ENCODE measurements at places on chromosomes 7 and 10.

DNA sequence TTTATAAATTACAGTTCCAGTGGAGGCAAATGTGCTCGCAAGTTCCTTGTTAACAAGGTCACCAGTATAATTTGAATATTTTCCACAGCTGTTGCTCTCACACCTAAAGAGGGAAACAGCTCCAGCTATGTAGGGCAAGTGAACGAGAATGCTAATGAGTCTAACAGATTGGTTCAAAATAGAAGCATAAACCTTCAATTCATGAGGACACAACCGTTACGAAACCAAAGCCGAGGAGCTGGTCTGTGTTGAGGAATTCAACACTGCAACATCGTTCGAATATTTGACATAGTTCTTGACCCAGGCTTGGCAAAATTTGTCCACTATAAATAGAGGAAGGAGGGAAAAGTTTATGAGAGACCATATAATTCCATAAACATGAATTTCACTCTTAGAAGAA lies 161.3 kb downstream of the KLF6 start:
- no peak for DNase-seq

DNA sequence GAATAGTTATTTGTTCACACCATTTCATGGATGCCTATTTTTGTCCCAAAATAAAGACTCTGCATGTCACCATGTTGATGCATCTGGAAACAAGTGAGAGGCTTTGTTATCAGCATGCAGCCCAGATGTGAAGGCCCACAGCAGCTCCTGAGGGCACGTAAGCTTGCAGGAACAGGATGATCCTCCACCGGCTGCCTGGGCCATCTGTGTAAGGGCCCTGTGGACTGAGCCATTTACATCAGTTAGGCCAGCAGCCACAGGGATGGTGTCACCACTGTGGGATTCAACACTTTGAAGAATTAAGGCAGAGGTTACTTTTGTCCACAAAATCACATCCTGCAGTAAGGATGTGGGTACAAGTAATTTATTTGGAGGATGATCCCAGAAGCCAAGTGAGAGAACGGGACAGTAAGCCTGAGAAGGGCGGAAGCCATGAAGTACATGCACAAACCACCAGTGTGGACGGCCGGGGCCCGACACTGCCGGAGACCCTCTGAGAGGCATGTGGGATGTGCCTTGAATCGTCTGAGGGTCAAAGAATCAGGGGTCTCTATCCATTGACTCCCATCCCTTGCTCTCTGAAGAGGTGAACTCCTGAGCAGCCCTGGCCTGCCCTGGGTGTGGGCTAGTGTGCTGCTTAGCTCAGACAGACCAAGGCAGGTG lies 609.7 kb downstream of the DNAJB6 start:
- no peak for DNase-seq

DNA sequence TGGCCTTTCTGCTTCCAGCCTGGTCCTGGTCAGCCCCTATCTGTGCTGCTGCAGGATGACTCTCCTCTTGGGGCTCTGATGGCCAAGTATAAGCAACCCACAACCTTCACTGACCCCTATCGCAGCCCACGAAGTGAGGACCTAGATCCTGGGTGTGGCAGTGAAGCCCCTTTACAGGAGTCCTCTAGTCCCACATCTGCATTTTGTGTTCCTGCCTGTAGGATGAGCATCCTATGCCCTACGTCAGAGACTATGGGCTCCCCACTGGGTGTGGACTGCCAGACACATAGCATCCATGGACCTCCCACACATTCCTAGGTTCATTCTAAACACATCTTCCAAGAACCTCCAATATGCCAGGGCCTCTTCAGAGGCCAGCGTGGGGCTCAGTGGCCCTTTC lies 29.0 kb downstream of the ARHGAP22 start:
- DNase-seq = no peak

DNA sequence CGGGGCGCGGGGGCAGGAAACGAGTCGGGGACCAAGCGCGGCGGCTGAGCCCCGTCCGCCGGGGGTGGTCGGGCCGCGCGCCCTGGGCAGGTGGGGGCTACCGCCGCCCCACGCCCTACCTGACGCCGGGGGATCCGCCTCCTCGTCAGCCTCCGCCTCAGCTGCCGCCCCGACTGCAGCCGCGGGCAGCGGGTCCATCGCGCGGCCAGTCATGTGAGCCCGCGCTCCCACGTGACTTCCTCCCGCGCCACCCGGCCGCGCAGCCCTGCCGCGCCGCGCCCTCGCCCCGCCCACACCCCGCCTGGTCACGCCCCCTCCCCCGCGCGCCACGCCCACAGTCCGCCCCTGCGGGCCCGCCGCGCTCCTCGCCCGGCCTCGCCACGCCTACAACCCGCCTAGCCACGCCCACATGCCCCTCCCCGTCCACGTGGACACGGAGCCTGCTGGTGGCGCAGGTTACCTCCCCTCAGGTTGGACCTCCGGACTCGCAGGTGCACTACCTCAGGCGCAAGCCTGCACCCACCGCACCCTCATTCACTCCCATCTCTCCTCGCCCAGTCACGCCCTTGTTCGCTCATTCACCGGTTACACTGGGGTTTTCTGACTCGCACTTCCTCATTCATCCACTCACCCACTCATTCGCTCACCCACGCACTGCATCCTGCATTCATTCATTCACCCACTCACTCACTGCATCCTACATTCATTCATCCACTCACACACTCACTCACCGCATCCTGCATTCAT lies at the start of gene SNX8:
TSS of gene SNX8 (minus strand) at position 233 of the 747 bp plus-strand sequence. CDS start at position 213, 20 bp downstream.
- peak; percentile 96 for DNase-seq

DNA sequence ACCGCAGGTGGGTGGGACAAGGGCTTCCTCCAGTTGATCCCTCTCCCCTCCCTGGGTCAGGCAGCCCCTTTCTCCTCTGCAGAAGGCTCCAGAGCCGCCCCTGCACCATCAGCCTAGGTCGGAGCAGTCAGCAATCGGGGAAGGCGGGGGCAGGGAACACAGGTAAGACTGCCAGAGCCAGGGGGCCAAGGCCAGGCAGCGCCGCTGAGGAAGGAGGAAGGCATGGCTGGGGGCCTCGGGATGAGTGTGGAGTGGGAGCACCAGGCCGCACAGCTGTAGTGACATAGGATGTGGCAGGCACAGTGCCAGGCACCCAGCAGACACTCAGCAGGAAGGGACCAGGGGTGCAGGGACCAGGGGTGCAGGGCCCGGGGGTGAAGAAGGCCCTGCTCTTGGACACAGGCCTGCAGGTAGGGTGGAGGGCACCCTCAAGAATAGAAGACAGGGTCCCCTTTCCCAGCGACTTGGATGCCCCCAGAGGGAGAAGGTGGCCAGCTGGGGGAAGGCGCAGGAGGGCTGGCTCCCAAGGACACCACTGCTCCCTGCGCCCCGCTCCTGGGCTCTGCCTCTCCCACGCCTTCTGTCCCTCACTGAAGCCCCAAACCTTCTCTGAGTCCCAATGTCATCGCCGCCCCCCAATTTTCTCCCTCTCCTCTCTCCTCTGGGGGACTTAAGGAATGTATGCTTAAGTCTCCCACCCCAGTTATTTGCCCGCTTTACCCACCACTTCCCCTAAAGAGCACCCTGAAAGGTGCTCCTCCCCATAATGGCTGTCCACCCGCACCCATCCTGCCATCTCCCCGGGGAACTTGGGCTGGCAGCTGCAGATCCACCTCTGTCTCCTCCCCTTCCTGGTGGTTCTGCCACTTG lies 38.5 kb downstream of the CAMK2B start:
- DNase-seq = peak; percentile 87

DNA sequence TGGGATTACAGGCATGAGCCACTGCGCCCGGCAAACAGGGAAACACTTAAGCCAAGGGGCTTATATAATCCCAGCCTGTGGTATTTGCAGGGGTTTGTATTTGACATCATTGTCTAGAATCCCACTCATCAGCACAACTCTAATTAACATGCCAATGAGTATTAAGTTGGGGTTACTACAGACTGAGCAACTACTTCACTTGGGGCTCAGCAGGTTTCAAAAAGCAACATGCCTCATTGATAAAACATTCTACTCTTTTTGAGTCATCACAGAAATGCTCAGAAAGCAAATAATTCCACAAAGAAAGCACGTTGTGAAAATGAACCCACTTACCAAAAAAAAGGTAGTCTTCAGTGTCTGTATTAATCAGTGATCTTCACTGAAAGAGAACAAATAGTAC lies 236.9 kb upstream of the CELF2 start:
- DNase-seq = no peak

DNA sequence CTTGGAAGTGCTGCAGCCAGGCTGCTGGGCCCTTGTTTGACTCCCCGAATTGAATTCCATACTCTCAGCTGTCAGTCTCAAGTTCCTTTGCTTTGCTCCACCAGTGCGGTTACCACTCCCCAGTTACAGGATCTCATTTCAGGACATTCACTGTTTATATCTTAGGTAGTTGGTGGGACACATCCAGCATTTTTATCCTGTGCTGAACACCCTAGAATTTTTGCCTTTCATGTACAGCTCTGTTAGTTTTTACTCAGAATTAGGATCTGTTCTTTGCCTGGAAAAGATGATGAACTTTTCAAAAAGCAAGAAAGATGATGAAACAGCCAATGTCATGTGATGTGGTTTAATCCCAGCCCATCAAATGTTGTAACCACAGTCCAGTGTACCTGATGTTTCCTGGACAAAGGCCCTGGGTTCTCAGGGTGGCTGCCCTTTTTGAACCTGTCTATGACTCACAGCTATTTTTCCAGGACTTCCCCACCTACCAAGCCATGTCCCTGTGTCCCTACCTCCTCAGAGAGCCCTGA lies 149.7 kb downstream of the NOC3L start:
- no peak for DNase-seq

DNA sequence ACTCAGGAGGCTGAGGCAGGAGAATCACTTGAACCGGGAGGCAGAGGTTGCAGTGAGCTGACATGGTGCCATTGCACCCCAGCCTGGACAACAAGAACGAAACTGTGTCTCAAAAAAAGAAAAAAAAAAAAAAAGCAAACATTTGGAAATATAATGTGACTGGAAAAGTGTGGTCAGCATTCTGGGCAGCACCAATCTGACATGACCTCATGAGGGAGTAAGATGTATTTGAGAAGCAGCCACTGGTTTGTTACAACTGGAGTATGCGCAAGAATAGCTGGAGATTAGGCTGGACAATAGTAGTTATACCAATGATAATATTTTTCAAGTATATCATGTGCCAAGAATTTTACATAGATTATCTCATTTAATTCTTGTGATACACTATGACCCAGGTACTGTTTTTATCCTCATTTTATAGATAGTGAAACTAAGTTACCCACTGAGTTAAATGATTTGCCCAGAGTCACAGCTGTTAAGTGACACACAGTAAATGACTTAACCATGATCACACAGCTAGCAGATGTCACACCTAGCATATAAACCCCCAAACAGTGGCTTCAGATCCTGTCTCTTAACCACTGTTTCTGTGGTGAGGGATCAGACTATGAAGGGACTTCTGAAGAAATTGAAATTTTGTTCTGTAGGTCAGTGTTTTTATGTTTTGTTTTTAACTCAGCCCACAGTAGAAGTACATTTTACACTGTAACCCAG lies 11.1 kb downstream of the MCU start:
- DNase-seq = no peak

- DNase-seq = no peak
These were observed 25.5 kb downstream of the JAZF1 start for GRCh38 chr7:28155019-28155660.

DNA sequence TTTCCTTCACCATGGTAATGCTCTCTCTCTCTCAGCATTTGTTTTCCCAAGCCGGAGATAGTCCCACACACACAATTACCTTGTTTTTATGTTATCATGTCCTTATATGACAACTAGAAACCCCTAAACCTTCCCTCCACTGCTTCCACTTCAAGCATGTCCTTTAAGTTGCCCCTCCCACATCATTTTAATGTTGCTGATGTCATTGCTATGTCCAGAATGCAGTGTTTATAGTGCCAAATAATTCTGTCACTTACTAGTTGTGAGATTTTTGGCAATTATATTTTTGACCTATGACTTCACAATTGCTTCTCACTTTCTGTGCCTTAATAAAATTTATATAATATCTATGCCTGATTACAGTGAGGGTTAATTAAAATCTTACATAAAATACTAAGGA lies 645.9 kb downstream of the XPNPEP1 start:
- DNase-seq = no peak

GRCh38 chr10:73881221-73881919 lies 7.0 kb upstream of the CAMK2G start:
- no peak for DNase-seq

GRCh38 chr7:111953611-111954010 lies 252.6 kb downstream of the DOCK4 start:
- no peak for DNase-seq
